Lung (tissue), 17 donors: ENCODE measurements at places on chromosomes 1 and 21. TPM values are rescaled to one million over a fixed set of nuclear protein-coding genes. Genes with fewer than 3 reads are reported as not detected.
A peak's percentile ranks its signal among the peaks of the same experiment; 100 is the strongest.

- H3K4me1 ChIP-seq = no peaks in the 10 kb centered on the region
- no peaks in the 10 kb centered on the region for H3K36me3 ChIP-seq
- peak; percentile 57 for DNase-seq
- no peak overlapping the region for H3K4me3 ChIP-seq
These were observed 154.0 kb downstream of the TGFB2 start for GRCh38 chr1:218499011-218499691.

DNA sequence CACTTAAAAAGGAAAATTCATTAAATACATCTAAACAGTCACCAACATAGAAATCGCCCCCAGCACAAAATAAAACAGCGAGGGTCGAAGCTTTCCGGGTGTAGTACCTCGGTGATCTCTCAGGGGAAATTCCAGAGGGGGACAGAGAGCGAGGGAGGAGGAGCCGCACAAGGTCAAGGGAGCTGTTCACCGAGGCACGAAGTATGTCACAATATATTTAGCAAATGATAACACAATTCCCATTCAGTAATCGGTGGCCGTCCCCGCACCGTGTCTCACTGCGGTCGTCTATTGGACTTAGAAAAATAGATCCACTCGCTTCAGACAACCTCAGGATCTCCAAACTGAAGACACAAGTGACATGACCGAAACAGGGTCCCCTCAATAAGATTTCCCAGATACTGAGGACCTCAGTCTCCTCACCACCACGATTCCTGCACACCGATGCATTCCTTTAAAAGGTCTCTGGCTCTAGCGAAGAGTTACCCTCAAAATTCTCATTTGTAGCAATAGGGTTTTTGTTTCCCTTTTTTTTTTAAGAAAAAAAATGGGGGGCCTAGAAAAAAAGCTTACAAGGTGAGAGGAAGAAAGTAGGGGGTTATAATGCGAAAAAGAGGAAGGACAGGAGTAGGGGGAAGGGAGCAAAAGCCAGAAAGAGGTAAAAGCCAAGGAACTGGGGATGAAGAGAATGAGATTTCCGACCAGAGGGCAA, 1.1 kb downstream of the LPGAT1 start:
- DNase-seq = peak; percentile 44
- peaks cover 3% of the 10 kb centered on the region for H3K36me3 ChIP-seq
- peak overlapping the region; percentile 95 for H3K27ac ChIP-seq
- no peaks in the 10 kb centered on the region for H3K27me3 ChIP-seq
- H3K4me3 ChIP-seq = peak overlapping the region; percentile 85

DNA sequence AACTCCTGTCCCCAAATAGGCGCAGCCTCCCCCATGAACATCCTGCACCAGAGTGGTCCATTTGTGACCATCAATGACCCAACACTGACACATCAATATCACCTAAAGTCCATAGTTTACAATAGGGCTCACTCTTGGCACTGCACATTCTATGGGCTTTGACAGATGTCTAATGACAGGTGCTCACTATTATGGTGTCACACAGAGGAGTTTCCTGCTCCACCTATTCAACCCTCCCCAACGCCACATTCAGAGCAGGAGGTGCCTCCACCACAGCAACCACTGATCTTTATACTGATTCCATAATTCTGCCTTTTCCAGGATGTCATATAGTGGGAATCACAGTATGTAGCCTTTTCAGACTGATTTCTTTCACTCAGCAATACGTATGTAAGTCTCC, 24.2 kb downstream of the GNG4 start:
- H3K27ac ChIP-seq = no peak overlapping the region
- H3K36me3 ChIP-seq = no peaks in the 10 kb centered on the region
- H3K27me3 ChIP-seq = no peaks in the 10 kb centered on the region
- no peak for DNase-seq

GRCh38 chr21:20997636-20998455, at the start of gene NCAM2:
Gene NCAM2 (plus strand): TSS chr21:20998409.
- no peaks in the 10 kb centered on the region for H3K36me3 ChIP-seq
- peak within 1 kb of the TSS; percentile 37 for H3K4me3 ChIP-seq
- DNase-seq = peak; percentile 78
- no peak within 1 kb of the TSS for H3K27ac ChIP-seq
- peaks cover 7% of the 10 kb centered on the region for H3K27me3 ChIP-seq

- no peaks in the 10 kb centered on the region for H3K4me1 ChIP-seq
- H3K4me3 ChIP-seq = no peak overlapping the region
- H3K36me3 ChIP-seq = no peaks in the 10 kb centered on the region
- no peaks in the 10 kb centered on the region for H3K27me3 ChIP-seq
These were observed 32.3 kb downstream of the RAB3GAP2 start for GRCh38 chr1:220239966-220240365.

DNA sequence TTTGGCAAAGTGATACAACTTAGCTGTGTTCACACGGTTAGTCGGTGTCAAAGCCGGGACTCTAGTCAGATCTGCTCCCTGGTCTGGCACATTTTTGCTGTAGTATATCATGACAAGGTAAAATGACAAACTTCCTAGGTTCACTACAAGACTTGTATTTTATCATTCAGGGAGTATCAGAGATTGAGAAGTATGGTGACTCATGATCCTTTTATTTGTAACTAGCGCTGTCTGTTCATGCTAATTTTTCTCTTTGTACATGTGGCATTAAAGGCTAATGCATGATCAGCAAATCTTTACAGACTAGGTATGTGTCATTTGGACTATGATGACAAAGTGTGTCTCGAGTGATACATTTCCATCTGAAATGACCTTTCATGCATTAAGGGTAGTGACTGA, 326.7 kb downstream of the SIPA1L2 start:
- H3K27me3 ChIP-seq = no peaks in the 10 kb centered on the region
- no peaks in the 10 kb centered on the region for H3K4me1 ChIP-seq
- no peaks in the 10 kb centered on the region for H3K36me3 ChIP-seq
- no peak for DNase-seq
- H3K4me3 ChIP-seq = no peak overlapping the region

GRCh38 chr21:42653231-42654061, at the start of gene PDE9A:
Gene PDE9A (plus strand): TSS chr21:42653621. CDS start chr21:42653815, 194 bp downstream.
- no peaks in the 10 kb centered on the region for H3K36me3 ChIP-seq
- no peaks in the 10 kb centered on the region for H3K27me3 ChIP-seq
- peak within 1 kb of the TSS; percentile 27 for H3K4me3 ChIP-seq

GRCh38 chr21:42518215-42518614, 4.6 kb downstream of the SLC37A1 start:
- H3K27me3 ChIP-seq = no peaks in the 10 kb centered on the region
- no peak overlapping the region for H3K4me3 ChIP-seq
- DNase-seq = no peak
- H3K4me1 ChIP-seq = no peaks in the 10 kb centered on the region
- no peaks in the 10 kb centered on the region for H3K36me3 ChIP-seq
- no peak overlapping the region for H3K27ac ChIP-seq

DNA sequence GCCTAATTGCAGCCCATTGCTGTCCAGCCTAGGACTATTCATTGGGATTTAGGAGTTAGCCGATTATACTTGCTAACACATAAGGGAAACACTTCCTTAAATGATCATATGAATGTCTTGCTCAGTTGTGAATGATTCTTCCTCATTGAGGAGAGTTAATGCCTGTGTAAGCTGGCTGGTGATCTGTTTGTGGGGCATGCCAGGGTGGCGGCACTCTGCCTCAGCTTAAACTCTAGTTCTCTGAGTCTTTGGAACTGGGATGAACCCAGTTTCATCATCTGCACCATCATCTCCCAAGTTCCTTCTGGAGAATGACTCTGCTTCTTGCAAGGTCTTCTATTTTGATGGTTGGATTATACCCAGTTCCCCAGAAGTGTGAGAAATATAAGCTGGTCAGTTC, 23.9 kb upstream of the SLAMF6 start:
- H3K4me1 ChIP-seq = no peaks in the 10 kb centered on the region
- DNase-seq = no peak
- H3K36me3 ChIP-seq = no peaks in the 10 kb centered on the region
- no peaks in the 10 kb centered on the region for H3K27me3 ChIP-seq

DNA sequence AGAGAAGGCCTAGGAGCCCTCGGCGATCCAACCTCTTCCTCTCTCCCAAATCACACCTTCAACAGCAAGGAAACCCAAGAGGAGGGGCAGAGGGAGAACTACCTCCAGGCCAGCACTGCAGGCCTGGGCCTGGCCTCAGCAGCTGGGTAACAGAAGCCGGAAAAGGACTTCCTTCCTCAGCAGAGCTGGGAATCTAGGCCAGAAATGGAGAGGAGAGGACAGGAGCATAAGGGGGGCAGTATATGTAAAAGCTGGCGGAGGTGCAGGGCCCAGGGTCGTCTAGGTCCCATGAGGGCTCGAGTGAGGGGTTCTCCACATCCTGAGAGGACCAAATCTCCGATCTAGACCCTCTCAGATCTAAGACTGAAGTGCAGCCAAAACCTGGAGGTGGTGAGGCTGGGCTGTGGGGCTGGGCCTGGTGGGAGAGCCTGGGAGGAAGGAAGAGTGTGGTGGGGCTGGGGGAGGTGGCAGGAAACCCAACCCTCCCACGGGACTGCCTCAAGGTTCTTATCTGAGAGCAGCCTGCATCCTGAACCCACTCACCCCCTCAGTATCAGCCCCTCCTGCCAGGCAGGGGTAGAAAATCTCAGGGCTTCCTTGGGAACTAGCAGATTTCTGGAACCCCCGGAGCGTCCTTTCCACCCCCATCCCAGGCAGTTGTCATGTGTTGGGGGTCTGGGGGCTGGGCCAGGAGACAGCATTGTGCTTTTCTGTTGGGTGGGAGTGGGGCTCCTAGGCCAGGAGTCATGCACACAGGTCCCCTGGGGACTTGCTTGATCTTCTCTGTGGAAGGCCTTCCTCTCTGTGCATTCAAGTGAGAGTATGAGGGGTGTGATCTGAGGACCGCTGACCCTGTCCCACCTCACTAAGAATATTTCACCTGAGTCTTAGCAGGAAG, 33.0 kb downstream of the PIK3C2B start:
- H3K4me3 ChIP-seq = no peak overlapping the region
- H3K27ac ChIP-seq = peak overlapping the region; percentile 83
- peaks cover 7% of the 10 kb centered on the region for H3K4me1 ChIP-seq
- H3K36me3 ChIP-seq = peaks cover 8% of the 10 kb centered on the region
- peak; percentile 30 for DNase-seq

GRCh38 chr1:82463951-82464350, 663.2 kb downstream of the ADGRL2 start:
- H3K4me1 ChIP-seq = peaks cover 20% of the 10 kb centered on the region
- no peaks in the 10 kb centered on the region for H3K36me3 ChIP-seq
- peak; percentile 82 for DNase-seq
- H3K4me3 ChIP-seq = no peak overlapping the region

GRCh38 chr21:25107708-25108107, 499.6 kb downstream of the MRPL39 start:
- H3K36me3 ChIP-seq = no peaks in the 10 kb centered on the region
- no peak for DNase-seq
- no peak overlapping the region for H3K27ac ChIP-seq
- no peaks in the 10 kb centered on the region for H3K4me1 ChIP-seq
- no peaks in the 10 kb centered on the region for H3K27me3 ChIP-seq

DNA sequence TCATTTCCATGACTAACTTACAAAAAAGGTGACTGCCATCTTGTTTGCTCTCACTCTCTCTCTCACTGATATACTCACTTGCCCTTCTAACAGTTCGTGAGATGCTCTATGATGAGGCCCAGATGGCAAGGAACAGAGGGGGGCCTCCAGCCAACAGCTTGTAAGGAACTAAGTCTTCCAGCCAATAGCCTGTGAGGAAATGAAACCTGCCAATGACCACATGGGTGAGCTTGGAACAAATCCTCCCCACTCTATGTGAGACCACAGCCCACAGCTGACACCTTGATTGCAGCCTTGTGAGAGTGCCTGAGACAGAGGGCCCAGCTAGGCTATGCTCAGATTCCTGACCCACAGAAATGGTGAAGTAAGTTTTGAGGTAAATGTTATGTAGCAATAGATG, 153.7 kb downstream of the HHIPL2 start:
- H3K27ac ChIP-seq = no peak overlapping the region
- H3K27me3 ChIP-seq = no peaks in the 10 kb centered on the region
- no peaks in the 10 kb centered on the region for H3K4me1 ChIP-seq
- no peak for DNase-seq
- H3K4me3 ChIP-seq = no peak overlapping the region

DNA sequence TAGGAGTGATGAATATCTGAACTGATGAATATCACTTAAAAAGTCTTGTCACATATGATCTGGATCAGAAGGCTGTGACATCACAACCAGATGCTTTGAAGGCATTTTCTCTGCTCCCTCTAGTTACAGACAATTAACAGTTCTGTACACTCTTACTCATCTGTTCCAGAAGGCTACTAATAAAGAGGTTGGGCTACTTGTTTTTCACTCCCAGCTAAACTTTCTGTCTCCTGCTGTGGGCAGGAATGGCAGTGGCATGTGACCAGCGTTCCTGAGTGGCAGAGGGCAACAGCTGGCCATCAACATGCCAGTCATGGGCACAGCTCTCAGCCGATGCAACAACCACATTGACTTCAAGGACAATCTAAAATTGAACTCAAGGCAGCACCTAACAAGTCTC, 66.7 kb downstream of the SLC45A1 start:
- peaks cover 7% of the 10 kb centered on the region for H3K36me3 ChIP-seq
- no peak for DNase-seq
- H3K27ac ChIP-seq = no peak overlapping the region
- H3K4me1 ChIP-seq = peaks cover 26% of the 10 kb centered on the region
- no peak overlapping the region for H3K4me3 ChIP-seq

DNA sequence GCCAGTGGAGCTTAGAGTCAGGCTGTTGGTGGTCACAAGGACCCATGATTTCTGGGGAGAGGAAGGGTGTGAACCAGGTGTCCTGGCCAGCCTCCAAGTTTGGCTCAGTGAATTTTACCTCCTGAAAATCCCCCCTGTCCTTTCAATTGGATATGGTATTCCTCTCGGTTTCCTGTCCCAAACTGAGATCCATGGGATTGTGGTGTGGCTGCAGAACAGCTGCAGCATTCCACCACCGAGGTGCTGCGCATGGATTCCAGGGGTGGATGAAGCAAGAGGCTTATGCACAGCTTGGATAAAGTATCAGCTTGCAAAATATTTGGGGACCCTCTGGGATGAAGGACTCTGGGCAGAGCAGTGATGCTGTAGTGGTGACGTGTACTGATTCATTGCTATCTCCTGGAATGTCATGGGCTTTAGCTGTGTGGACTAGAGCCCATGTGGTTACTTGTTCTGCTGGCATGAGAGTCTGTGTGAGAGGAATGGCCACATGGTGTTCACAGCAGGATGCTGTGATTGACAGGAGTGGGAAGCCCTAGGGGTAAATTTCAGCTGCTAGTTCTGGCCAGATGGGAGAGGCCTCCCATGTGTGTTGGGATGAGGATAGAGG, 148.7 kb upstream of the SPAG17 start:
- no peaks in the 10 kb centered on the region for H3K36me3 ChIP-seq
- H3K27ac ChIP-seq = no peak overlapping the region
- H3K4me1 ChIP-seq = peaks cover 16% of the 10 kb centered on the region
- DNase-seq = no peak

HCRTR1 gene
- polyA plus RNA-seq = 0.08 TPM

TSSK3 gene
- 0.37 TPM for polyA plus RNA-seq

PTPRU gene
- 42.9 TPM for polyA plus RNA-seq

ERICH3 gene
- 3.0 TPM for polyA plus RNA-seq

LCE3D gene
- polyA plus RNA-seq = not detected

LRRC71 gene
- polyA plus RNA-seq = 3.4 TPM

GJA4 gene
- 16.1 TPM for polyA plus RNA-seq
